ENCODE measurements at places on chromosomes 7 and 10.

- DNase-seq: no peak
Measured at GRCh38 chr10:88060762-88061161, 197.3 kb downstream of the PTEN start.

DNA sequence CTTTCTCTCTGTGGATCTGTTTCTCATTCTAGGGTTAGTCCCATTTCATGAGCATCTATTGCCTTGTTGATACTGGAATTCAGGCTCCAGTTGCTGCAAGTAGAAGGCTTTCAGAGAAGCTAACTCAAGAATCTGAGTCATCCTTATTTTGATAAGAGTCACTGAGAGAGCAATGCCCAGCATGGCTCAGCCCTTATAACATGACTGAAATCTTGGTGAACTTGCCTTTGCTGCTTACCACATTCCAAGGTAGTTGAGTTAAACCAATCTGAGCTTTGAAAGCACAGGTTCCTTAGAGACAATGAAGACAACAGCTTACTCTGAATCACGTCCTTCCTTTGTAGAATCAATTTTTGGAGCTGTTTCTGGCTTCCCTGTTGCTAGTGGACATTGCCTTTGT lies 53.6 kb upstream of the CHCHD3 start:
- DNase-seq: no peak

- no peak for DNase-seq
Measured at GRCh38 chr10:69073736-69074364, 14.1 kb upstream of the SRGN start.

- DNase-seq: no peak
Measured at GRCh38 chr10:65430979-65431378, 1494.9 kb upstream of the LRRTM3 start.

Measured in NCI-H1694 (cell line).